Left ventricle myocardium superior (tissue), 1 donor: ENCODE measurements at places on chromosomes 6 and 20.

DNA sequence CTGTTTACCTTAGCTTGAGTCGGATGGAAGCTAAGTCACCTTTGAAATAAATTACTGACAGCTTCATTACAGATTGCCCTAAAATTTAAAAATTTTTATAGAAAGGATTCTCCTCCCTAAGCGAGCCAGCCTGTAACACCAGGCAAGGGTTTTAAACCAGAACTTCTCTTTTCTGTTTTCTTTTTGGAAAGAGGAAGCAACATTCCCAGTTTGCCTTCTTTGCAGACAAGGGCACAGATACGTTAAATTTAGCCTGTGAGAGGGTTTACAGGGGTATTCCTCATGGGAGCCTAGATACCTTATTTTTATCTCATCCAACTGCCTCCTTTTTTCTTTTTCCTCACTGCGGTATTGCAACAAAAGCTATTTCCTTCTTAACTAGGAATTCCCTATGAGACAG lies 45.0 kb downstream of the GNAS start:
- DNase-seq, result no peak

DNA sequence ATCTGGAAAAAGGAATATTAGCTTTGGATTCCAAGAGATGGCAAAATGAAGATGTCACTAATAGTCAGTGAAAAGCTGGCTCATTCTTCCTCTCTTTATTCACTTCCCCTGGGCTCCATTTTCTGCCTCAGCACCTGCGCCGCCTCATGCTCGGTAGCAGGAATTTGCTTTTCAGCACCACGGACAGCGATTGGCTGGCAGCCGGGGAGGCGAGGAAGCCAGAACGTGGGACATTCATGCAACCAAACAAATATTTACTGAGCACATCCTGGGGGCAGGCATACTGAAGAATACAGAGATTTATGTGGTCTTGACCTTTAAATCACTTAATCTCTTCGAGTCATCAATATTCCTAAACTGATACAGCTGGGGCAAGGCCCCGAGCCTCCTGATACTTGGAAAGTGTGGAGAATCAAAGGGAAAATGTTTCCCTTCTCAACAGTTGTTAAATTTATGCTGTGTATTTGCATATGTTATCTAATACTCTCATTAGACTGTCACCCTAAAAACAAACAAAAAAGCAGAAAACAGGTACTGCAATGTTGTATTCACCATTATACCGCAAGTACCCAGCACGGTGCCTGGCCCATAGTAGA lies 12.1 kb upstream of the PDYN start:
- peak; percentile 74 for DNase-seq

- DNase-seq, result no peak
Observed at GRCh38 chr20:63864545-63864977, 509 bp upstream of the TPD52L2 start.

DNA sequence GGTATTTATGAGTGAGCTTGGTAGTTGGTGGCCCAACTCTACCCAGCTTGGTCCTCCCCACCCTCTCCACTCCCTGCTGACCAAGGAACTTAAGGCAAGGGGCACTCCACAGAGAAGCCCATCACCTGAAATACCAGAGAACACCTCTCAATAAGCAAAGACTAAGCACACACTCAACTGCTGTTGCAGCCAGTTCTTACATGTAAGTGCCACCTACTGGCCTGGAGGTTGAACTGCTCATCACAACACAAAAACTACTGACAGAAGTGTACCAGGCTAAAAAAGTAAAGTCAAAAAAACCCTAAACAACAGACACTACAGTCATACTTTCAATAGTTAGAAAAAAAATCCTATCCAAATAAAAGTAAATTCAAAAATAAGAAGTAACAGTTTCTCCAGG lies 146.2 kb downstream of the FAM83B start:
- no peak for DNase-seq

- DNase-seq, result no peak
Observed at GRCh38 chr6:41475737-41476357, 70.3 kb upstream of the FOXP4 start.

DNA sequence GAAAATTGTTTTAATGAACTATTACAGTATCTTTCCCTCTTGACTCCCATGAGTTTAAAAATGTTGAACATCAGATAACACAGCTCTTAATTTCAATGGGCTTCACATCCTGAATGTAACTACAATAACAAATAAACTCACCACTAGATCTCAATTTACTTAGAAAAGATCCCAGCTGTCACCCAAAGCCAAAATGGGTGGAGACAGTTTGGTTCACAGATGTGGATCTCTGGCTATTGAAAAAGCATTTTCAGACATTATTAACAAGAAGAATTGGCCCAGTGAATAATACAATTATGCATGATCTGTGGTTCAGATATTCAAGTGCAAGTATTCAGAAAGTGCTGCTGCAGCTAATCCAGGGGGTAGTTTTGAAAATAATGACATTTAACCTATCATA lies 184.7 kb upstream of the RALGAPA2 start:
- DNase-seq, result no peak

DNA sequence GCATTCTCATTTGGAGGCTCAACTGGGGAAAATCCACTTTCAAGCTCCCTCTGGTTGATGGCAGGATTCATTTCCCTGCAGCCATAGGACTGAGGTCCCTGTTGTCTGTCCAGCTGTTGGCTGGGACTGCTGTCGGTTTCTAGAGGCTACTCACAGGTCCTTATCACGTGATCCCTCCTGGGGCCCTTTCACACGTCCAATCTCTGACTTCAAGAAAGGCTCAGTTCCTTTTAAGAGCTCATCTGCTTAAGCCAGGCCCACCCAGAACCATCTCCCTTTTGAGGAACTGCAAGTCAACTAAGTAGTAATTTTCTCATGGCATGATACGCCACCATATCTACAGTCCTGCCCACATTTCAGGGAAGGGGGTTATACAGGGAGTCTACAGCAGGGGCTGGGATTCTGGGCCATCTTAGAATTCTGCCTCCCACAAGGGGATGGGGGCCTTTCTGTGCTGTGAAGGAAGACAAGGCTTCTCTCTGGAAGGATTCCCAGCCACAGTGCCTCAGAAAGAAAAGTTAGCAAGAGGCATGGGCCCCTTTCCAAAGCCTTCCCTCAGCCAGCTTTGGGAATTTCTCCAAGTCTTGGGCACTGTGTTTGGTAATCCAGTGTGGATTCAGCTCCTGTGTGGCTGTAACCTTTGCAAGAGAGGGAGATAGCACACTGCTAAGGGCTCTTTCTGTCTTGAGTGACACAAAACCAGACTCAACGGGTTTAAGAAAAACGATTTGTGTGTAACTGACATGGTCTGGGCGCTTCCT lies 66.4 kb downstream of the CTCFL start:
- DNase-seq, result no peak

GRCh38 chr20:31678389-31679356 lies 41.0 kb downstream of the COX4I2 start:
- DNase-seq, result no peak

GRCh38 chr20:17557675-17558006 lies 12.2 kb upstream of the DSTN start:
- no peak for DNase-seq

GRCh38 chr6:137046871-137047412 lies 2.2 kb upstream of the IL20RA start:
- no peak for DNase-seq

DNA sequence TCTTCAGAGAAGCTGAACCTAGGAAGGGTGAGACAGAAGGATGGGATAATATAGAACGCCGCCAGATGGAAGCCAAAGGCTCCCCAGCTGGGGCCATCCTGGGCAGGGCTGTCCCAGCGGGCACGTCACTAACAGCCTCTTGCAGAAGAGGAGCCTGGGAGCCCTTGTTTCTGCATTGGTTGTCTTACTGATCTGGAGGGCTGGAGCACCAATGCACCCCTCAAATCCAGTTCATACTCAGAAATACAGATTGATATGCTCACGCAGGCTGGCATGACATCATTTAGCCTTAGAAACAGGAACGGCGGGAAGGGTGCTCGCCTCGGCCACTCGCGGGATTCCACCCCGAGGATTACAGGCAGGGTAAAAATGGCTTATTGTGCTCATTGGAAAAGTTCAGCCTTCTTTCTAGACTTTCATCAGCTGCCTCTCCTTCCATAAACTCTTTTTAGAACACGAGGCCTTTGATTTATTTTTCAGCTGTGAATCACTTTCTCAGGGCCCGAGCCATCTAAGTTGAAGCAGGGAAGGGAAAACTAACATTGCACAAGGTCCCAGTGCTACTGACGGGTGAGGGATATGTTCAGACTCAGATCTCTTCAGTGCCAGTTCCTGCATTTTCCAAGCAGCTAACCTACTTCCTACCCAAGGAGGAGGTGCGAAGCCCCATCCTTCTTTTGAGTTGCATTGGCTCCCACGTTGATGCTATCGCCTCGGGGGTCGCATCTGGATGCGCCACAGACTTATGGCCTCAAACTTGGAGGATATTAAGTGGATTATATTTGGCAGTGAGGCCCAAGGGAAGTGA lies 82.3 kb downstream of the GMPR start:
- peak; percentile 40 for DNase-seq

GRCh38 chr6:170296746-170297575 lies 6.1 kb upstream of the DLL1 start:
- DNase-seq, result no peak

GRCh38 chr20:49658508-49658907 lies 55.2 kb downstream of the B4GALT5 start:
- no peak for DNase-seq

DNA sequence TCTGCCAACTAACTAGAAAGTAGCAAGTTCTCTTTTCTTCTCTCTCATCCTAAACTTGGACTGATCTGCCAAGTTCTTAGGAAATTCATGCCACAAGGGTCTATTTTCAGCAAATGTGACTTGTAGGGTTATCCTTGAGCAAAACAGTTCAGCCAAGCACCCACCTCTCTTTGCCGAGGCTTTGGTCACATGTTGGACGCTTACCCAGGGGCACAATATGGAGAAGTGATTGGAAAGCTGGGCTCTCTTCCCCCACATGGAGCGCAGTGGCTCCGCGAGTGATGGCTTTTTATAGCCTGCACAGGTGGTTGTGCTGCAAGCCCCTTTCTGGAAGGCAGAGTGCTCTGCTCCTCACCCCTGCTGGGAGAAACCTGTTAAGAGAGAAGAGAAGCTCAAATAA lies 47.7 kb upstream of the FNDC1 start:
- no peak for DNase-seq

DNA sequence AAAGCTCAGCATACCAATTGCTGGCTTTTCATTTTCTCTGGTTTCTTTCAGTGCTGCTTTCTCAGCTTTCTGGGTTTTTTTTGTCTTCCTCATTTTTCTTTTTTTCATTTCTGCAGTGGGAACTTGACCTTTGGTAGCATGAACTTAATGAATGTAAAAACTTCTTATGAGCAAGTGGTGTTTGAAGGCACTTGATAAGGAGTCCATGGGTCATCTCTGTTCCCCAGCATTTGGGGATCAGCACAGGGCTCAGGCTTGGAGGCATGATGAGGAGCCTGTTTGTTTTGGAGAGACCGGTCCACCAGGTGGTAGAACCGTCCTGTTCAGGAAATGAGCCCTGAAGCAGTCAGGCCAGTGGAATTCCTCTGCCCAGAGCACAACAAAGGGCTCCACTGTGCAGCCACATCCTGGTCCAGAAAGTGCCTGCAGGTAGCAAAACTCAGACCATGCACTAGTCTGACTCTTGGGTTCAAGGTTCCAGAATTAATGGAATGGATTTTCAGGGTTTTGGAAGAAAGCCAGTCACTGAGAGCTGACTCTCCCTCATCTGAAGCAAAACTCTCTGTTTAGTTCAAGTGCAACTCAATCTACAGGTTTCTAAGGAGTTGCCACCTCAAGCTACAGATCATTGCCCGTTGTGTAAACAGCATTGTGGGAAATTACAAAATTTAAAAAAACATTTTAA lies 52.3 kb upstream of the ADGRF1 start:
- no peak for DNase-seq

DNA sequence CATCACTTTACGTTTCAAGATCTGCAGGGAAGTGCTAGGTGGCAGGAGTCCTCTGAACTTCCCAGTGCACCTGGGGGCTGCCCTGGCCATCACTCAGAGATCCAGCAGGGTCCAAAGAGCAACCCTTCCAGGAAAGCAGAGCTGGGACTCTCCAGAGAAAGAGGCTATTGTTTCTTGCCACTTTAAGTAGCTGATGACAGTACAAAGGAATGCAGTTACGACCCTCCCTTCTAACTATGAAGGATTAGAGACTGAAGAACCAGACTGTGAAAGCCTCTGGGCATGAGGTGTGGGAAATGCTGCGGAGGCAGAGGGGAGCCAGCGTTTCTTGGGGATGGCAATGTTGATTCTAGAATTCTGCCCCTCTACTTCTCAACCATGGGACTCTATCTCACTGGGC lies 189.1 kb upstream of the SUPT3H start:
- DNase-seq, result no peak

- DNase-seq, result no peak
Observed at GRCh38 chr6:107275330-107275865, 160.1 kb upstream of the BEND3 start.

DNA sequence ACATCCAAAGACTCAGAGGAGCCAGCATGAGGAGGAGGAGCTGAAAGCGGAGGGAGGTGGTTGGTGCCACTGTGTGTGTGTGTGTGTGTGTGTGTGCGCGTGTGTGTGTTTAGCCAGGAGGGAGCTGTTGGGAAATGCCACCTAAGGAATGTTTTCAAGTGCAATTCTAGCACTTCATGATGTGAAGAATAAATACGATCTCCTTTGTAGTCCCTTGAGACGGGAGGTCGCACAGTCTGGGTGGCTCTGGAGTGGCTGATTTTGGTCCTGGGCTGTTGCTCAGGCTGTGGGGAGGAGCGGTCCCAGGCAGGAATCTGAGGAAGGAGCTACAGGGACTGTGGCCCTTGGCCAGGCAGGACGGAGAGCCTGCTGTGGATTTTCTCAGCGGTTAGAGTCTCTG lies 93.7 kb downstream of the PPP1R14C start:
- DNase-seq, result no peak

DNA sequence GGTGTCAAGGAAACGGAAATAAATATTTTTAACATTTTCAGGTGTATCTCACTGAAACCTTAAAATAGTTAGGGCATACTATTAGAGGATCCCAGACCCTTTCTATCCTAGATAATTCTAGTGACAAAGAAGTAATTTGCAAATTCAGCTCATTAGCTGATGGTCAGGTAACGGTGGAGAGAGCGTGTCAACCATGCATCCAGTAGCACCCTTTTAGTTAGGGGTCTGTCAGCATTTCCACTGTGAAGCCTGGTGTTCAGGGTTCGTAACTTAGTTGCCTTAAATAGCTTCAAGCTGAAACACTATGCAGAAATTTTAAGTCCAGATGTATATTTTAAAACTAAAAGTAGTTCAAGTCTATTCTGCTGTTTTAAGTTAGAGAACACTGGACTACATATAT lies 48.5 kb upstream of the SUPT3H start:
- DNase-seq, result no peak

DNA sequence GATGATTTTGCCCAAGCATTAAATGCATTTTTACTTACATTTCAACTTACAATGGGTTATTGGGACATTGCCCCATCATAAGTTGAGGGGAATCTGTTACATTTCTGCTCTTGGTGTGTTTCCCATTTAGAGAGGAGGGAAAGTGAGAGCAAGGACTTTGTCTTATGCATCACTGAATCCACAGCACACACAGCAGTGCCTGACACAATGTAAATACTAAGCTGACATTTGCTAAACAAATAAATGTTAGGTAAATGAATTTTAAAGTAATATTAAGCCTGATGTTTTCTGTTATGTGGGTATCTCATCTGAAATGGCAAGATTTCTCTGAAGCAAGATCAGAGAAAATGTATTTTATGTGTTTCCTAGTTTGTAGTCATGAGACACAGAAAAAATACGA lies 143.6 kb upstream of the STXBP5 start:
- DNase-seq, result no peak
